Placental pericyte (primary cell): ENCODE measurements at places on chromosomes 2 and 18. TPM values are rescaled to one million over a fixed set of nuclear protein-coding genes. Genes with fewer than 3 reads are reported as not detected.

Gene C2orf78
- not detected in 2 replicates for total RNA-seq

Gene SAG
- total RNA-seq: not detected in 2 replicates

Gene ADD2
- total RNA-seq: 0.14 TPM in 1 of 2 replicates, not detected in the other

Gene DCC
- total RNA-seq: under 0.01 TPM in 1 of 2 replicates, not detected in the other

Gene GPR45
- total RNA-seq: 0.22 TPM in 1 of 2 replicates, not detected in the other

Gene ARHGAP25
- total RNA-seq: 0.44 and 2.9 TPM in 2 replicates

Gene TWIST2
- total RNA-seq: 30.4 and 66.4 TPM in 2 replicates

Gene GPR35
- total RNA-seq: 0.14 and 0.44 TPM in 2 replicates

Gene TNS1
- 48.1 and 164 TPM in 2 replicates for total RNA-seq

Gene DLGAP1
- 0.43 and 3.1 TPM in 2 replicates for total RNA-seq

Gene REG3G
- total RNA-seq: not detected in 2 replicates

Gene CRYGD
- not detected in 2 replicates for total RNA-seq

Gene LCT
- not detected in 2 replicates for total RNA-seq

Gene DUSP2
- 0.57 TPM in 1 of 2 replicates, not detected in the other for total RNA-seq

Gene GKN1
- total RNA-seq: 0.22 TPM in 1 of 2 replicates, not detected in the other

Gene IMPACT
- total RNA-seq: 26.0 and 29.3 TPM in 2 replicates

Gene SMAD7
- 33.7 and 62.6 TPM in 2 replicates for total RNA-seq

Gene LRRC30
- not detected in 2 replicates for total RNA-seq

Gene EVA1A
- 36.5 and 51.3 TPM in 2 replicates for total RNA-seq

Gene TMEM247
- 0.43 and 0.44 TPM in 2 replicates for total RNA-seq

Gene NXPH2
- not detected in 2 replicates for total RNA-seq

Gene CERS6
- total RNA-seq: 1.8 and 9.9 TPM in 2 replicates

Gene CRYBA2
- total RNA-seq: not detected in 2 replicates

Gene PKDCC
- total RNA-seq: 3.4 and 30.4 TPM in 2 replicates

Gene FOXI3
- not detected in 2 replicates for total RNA-seq

Gene SCYGR4
- not detected in 2 replicates for total RNA-seq

Gene MEP1B
- total RNA-seq: not detected in 2 replicates

Gene EIF2B4
- total RNA-seq: 29.1 and 37.9 TPM in 2 replicates

Gene MC4R
- not detected in 2 replicates for total RNA-seq

Gene CYTIP
- total RNA-seq: not detected in 2 replicates

Gene SERPINB10
- 0.57 and 1.1 TPM in 2 replicates for total RNA-seq

Gene ITGB6
- 0.57 TPM in 1 of 2 replicates, not detected in the other for total RNA-seq

Gene CD207
- total RNA-seq: not detected in 2 replicates
